Heart left ventricle (tissue), 16 donors: ENCODE measurements at places on chromosomes 3 and 15.

- no peak overlapping the region for H3K4me3 ChIP-seq
- H3K4me1 ChIP-seq: peaks cover 60% of the 10 kb centered on the region
- H3K27ac ChIP-seq: peak overlapping the region; percentile 92
- H3K27me3 ChIP-seq: no peaks in the 10 kb centered on the region
- peaks cover 17% of the 10 kb centered on the region for H3K36me3 ChIP-seq
Measured at GRCh38 chr3:172133838-172134237, 94.5 kb downstream of the FNDC3B start.

DNA sequence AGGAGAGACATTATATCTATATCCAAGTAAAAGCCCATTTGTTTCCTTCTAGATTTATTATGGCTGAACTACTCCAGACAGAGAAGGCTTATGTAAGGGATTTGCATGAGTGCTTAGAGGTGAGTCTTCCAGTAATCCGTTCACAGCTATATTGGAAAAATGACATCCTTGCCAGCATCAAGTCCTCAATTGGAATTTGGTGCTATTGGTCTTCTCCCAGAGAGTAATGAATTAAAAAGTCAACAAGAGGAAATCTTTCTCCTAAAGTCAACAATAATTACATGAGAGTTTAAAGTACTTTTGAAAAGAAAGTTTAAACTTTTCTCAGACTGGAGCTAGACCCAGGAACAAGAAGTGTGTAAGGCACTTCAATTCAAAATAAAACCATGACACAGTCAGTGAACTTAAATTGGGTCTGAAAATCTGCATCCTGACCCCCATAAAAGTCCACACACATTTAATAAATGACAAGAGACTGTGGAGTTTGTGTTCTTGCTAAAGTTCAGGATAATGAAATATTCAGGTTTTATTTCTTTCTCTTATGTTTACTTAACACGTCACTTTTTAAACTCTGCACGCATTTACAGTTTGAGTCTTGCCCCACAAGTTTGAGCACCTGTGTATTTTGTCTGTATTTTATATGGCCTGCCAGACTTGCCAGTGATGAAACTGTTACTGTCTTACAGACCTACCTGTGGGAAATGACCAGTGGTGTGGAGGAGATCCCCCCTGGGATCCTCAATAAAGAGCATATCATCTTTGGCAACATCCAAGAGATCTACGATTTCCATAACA lies 268.2 kb upstream of the UMPS start:
- H3K4me3 ChIP-seq: no peak overlapping the region
- no peaks in the 10 kb centered on the region for H3K27me3 ChIP-seq
- no peaks in the 10 kb centered on the region for H3K4me1 ChIP-seq
- no peak for DNase-seq

DNA sequence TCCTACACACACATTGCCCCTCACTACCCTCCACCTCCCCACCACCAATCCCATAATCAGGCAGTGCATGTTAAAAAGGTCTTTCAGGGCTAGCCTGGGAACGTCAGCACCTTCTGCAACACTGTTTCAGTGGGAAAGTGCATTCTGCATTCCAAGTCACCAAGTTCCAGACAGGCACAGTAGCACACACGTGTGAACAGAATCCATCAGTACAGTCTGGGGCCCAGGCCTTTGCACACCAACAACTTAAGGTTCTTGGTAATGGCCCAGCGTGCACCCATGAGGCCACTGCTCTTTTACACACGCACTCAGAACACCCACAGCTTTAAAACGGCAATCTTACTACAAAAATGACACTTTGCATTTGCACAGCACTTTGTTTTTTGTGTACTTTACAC lies 1.2 kb downstream of the ANXA2 start:
- H3K27ac ChIP-seq: peak overlapping the region; percentile 97
- DNase-seq: no peak
- peaks cover 16% of the 10 kb centered on the region for H3K36me3 ChIP-seq
- H3K27me3 ChIP-seq: no peaks in the 10 kb centered on the region
- H3K4me3 ChIP-seq: peak overlapping the region; percentile 68

GRCh38 chr15:45347033-45347432 lies 31.3 kb downstream of the GATM start:
- no peaks in the 10 kb centered on the region for H3K36me3 ChIP-seq
- no peaks in the 10 kb centered on the region for H3K4me1 ChIP-seq
- H3K27me3 ChIP-seq: peaks cover 5% of the 10 kb centered on the region
- no peak for DNase-seq
- H3K4me3 ChIP-seq: no peak overlapping the region
- H3K27ac ChIP-seq: no peak overlapping the region

DNA sequence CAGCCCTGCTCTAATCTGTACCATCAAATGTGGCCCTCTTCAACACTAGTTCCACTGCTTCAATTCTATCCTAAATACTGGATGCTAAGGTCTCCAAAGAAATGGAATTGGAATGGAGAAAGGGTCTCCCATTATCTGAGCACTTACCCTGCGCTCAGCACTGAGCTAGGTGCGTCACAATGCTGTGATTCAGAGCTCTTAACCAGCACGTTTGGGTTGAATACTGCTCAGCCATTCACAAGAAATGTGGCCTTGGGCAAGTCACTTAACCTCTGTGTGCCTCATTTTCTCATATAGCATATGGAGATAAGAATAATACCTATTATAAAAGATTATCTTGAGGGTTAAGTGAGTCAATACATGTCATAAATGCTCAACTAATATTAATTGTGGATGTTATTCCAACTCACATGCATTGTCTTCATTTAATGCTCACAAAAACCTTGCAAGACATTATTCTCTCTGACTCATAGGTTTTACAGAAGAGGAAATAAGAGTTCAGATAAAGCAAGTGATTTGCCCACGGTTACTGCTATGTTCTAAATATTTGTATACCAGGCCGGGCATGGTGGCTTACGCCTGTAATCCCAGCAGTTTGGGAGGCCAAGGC lies 27.4 kb upstream of the SRGAP3 start:
- no peak for DNase-seq
- no peaks in the 10 kb centered on the region for H3K27me3 ChIP-seq
- H3K4me3 ChIP-seq: no peak overlapping the region
- no peak overlapping the region for H3K27ac ChIP-seq
- H3K4me1 ChIP-seq: no peaks in the 10 kb centered on the region

- no peaks in the 10 kb centered on the region for H3K27me3 ChIP-seq
- DNase-seq: no peak
- peaks cover 35% of the 10 kb centered on the region for H3K4me1 ChIP-seq
- H3K4me3 ChIP-seq: no peak overlapping the region
Measured at GRCh38 chr3:12590096-12590495, 33.2 kb downstream of the MKRN2 start.

DNA sequence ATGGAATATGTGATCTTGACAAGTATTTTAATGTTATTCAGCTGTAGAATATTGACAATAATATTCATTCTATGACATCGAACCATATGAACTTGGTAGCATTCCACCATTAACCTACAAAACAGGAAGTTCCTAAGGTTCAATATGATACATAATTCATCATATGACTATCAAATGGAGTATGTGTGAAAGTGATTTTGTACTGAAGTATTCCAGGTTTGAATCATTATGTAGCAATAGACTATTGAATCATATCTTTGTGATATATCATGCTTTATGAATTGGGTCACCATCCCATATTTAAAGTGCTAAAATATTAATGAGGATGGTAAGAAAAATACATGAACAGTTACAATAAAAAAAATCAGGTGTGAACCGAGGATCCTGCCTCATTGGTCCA lies 95.1 kb downstream of the TP63 start:
- H3K27me3 ChIP-seq: no peaks in the 10 kb centered on the region
- H3K4me1 ChIP-seq: no peaks in the 10 kb centered on the region
- H3K4me3 ChIP-seq: no peak overlapping the region
- H3K36me3 ChIP-seq: no peaks in the 10 kb centered on the region
- no peak overlapping the region for H3K27ac ChIP-seq

- H3K27ac ChIP-seq: peak overlapping the region; percentile 74
- H3K27me3 ChIP-seq: no peaks in the 10 kb centered on the region
- no peaks in the 10 kb centered on the region for H3K36me3 ChIP-seq
- peaks cover 69% of the 10 kb centered on the region for H3K4me1 ChIP-seq
- no peak overlapping the region for H3K4me3 ChIP-seq
Measured at GRCh38 chr3:12954891-12955650, 113.7 kb upstream of the RPL32 start.

- H3K27ac ChIP-seq: no peak overlapping the region
- no peak overlapping the region for H3K4me3 ChIP-seq
- no peaks in the 10 kb centered on the region for H3K36me3 ChIP-seq
- no peaks in the 10 kb centered on the region for H3K27me3 ChIP-seq
- DNase-seq: no peak
- no peaks in the 10 kb centered on the region for H3K4me1 ChIP-seq
Measured at GRCh38 chr3:13060341-13060910, 12.8 kb downstream of the IQSEC1 start.

DNA sequence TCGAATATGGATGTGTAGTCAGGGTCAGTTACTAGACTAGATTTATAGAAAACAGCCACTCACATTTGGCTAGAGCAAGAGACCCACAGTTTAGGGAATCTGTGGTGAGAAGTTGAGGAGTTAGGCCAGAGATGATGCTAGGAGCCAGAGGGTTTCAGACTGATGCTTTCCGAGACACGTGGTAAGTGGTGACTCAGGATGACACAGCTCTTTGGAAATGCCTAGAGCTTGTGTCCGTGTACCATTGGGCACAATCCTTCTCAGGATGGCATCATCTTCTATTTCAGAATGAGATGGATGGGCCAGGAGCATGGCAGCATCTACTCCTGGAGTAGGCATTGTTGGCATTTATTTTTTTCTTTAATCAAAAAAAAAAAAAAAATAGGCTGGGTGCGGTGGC lies 28.5 kb downstream of the PTPRG start:
- DNase-seq: no peak
- no peak overlapping the region for H3K4me3 ChIP-seq
- no peak overlapping the region for H3K27ac ChIP-seq
- H3K4me1 ChIP-seq: peaks cover 63% of the 10 kb centered on the region
- no peaks in the 10 kb centered on the region for H3K27me3 ChIP-seq

DNA sequence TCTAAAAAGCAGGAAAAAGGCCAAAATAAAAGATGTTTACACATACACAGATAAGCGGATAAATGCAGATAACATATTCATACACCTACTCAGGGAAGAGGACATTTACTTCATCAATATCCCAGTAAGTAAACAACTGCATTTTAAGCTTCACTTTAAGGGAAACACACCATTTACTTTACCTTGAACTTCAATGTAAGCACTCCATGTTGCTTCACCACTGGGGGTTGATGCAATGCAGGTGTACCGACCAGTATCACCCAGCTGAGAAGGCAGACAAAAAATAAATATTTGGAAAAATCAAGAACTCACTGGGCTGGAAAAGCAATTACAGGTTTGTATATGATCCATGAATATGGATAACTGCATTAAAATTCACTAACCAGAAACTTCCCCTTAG lies 1099.5 kb downstream of the ROBO1 start:
- no peak for DNase-seq
- no peaks in the 10 kb centered on the region for H3K27me3 ChIP-seq
- H3K4me1 ChIP-seq: no peaks in the 10 kb centered on the region
- no peaks in the 10 kb centered on the region for H3K36me3 ChIP-seq

- no peak for DNase-seq
- no peak overlapping the region for H3K27ac ChIP-seq
- H3K36me3 ChIP-seq: no peaks in the 10 kb centered on the region
- no peak overlapping the region for H3K4me3 ChIP-seq
Measured at GRCh38 chr3:81270603-81271379, 490.7 kb downstream of the GBE1 start.

DNA sequence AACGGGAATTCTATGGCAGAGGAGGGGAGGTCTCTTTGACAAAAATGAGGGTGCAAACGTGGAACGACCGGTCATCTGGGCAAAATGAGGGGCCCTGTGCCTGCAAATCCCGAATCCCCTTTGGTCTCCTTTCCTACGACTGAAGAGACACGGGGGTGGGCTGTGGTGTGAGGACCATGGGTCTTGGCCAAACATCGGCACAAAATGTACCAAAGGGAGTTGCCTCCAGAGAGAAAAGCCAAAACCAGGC lies 498 bp downstream of the ZNF280D start:
- no peaks in the 10 kb centered on the region for H3K27me3 ChIP-seq
- peak overlapping the region; percentile 98 for H3K27ac ChIP-seq
- no peaks in the 10 kb centered on the region for H3K36me3 ChIP-seq
- H3K4me3 ChIP-seq: peak overlapping the region; percentile 82

DNA sequence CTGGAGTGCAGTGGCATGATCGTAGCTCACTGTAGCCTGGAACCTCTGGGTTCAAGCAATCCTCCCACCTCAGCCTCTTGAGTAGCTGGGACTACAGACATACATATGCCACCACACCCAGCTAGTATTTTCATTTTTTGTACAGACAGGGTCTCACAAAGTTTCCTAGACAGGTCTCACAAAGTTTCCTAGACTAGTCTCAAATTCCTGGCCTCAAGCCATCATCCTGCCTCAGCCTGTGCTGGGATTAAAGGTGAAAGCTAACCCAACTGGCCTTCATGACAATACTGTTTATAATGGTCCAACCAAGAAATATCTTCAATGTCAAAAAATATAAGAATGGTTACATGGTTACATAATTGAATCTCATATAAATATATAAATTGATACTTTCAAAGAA lies 24.0 kb downstream of the GPR176 start:
- H3K4me1 ChIP-seq: no peaks in the 10 kb centered on the region
- no peak overlapping the region for H3K27ac ChIP-seq
- no peaks in the 10 kb centered on the region for H3K36me3 ChIP-seq
- H3K4me3 ChIP-seq: no peak overlapping the region
- H3K27me3 ChIP-seq: no peaks in the 10 kb centered on the region

DNA sequence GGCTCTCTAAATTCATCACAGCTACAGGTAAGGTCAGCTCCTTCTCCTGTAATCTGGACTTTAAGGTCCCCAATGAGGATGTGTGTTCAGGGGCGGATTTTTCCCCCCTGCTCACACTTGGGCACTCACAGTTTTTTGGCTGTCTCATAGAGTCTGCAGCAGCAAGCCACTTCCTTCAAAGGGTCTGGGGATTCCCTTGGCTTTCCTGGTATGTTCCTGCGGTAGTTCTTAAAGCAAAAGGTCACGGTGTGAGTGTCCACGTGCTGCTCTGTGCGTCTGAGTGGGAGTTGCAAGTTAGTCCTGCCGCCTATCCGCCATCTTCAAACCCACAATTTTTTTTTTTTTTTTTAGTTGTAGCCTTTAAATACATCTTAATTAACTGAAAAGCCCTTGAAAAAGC lies 15.4 kb upstream of the CFAP20DC start:
- H3K27ac ChIP-seq: no peak overlapping the region
- H3K4me3 ChIP-seq: no peak overlapping the region
- no peaks in the 10 kb centered on the region for H3K4me1 ChIP-seq
- no peak for DNase-seq

- DNase-seq: no peak
- no peak overlapping the region for H3K4me3 ChIP-seq
- no peaks in the 10 kb centered on the region for H3K36me3 ChIP-seq
- no peak overlapping the region for H3K27ac ChIP-seq
- H3K27me3 ChIP-seq: no peaks in the 10 kb centered on the region
Measured at GRCh38 chr3:172542999-172543398, 19.8 kb upstream of the TNFSF10 start.

DNA sequence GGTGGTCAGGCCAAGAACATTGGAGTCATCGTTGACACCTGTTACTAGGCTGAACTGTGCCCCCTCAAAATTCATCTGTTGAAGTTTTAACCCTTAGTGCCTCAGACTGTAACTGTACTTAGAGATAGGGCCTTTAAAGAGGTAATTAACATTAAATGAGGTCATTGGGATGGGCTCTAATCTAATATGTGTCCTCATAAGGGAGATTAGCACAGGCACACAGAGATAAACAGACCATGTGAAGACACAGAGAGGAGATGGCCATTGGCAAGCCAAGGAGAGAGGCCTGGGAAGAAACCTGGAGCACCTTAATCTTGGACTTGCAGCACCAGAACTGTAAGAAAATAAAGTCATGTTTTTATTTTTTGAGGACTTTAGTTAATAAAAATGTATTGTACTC lies 59.6 kb downstream of the PLCL2 start:
- peaks cover 5% of the 10 kb centered on the region for H3K4me1 ChIP-seq
- DNase-seq: no peak
- H3K27me3 ChIP-seq: no peaks in the 10 kb centered on the region
- no peak overlapping the region for H3K4me3 ChIP-seq
- H3K36me3 ChIP-seq: no peaks in the 10 kb centered on the region
